ENCODE measurements at places on chromosomes 12 and 14.

DNA sequence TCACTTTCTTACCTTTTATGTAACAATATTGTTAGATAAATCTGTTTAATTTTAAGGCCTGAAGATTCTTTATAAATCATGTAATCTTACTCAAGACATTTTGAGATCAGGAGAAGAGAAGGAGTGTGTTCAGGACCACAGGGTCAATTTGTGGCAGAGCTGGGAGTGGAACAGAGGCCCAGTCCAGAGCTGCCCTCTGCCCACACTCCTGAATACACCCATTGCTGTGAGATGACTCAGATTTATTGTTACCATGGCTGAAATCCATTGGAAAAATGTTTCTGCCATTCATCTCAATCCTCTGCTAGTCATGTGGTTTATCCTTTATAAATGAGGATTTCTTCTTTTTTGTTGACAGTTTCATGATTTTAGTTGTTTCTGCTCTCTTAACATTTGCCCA is 100.5 kb upstream of the STXBP6 start:
- no peaks in the 10 kb centered on the region for H3K4me1 ChIP-seq
- DNase-seq, result no peak
- no peak overlapping the region for H3K4me3 ChIP-seq
- H3K27me3 ChIP-seq, result no peaks in the 10 kb centered on the region
- no peaks in the 10 kb centered on the region for H3K36me3 ChIP-seq

- no peak for DNase-seq
- no peak overlapping the region for H3K4me3 ChIP-seq
- H3K4me1 ChIP-seq, result peaks cover 12% of the 10 kb centered on the region
- no peaks in the 10 kb centered on the region for H3K27me3 ChIP-seq
Observed at GRCh38 chr14:93056840-93057585, 58.7 kb downstream of the ITPK1 start.

GRCh38 chr14:52871606-52872005 is 79.2 kb downstream of the FERMT2 start:
- DNase-seq, result no peak
- no peaks in the 10 kb centered on the region for H3K27me3 ChIP-seq
- H3K4me3 ChIP-seq, result no peak overlapping the region

DNA sequence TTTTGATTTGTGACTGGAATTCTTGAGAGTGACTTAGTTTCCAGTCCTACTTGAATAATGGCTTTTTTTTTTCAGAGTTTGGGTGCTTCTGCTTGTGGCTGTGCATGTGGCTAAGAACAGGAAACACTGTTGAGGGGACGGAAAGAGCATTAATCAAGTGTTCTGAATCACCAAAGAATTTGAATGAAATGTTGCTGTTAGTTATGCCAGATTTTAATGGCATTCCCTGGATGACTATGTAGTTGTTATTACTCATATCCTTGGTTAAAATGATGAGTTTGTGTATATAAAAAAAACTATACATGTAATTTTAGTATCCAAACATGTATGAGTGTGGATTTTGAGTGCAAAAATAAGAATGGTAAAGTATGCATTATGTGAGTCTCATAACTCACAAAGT is 347.9 kb downstream of the BCAT1 start:
- H3K36me3 ChIP-seq, result no peaks in the 10 kb centered on the region
- H3K27me3 ChIP-seq, result no peaks in the 10 kb centered on the region
- H3K27ac ChIP-seq, result no peak overlapping the region
- H3K4me3 ChIP-seq, result no peak overlapping the region

- H3K36me3 ChIP-seq, result no peaks in the 10 kb centered on the region
- no peak overlapping the region for H3K27ac ChIP-seq
- no peak for DNase-seq
- H3K27me3 ChIP-seq, result no peaks in the 10 kb centered on the region
- H3K4me1 ChIP-seq, result peaks cover 3% of the 10 kb centered on the region
- no peak overlapping the region for H3K4me3 ChIP-seq
Observed at GRCh38 chr12:104478396-104479122, 21.8 kb downstream of the CHST11 start.

GRCh38 chr14:76986231-76986565 is 42.3 kb downstream of the IRF2BPL start:
- H3K36me3 ChIP-seq, result no peaks in the 10 kb centered on the region
- H3K27me3 ChIP-seq, result no peaks in the 10 kb centered on the region
- no peak overlapping the region for H3K27ac ChIP-seq
- no peaks in the 10 kb centered on the region for H3K4me1 ChIP-seq
- H3K4me3 ChIP-seq, result no peak overlapping the region

All from gastrocnemius medialis (tissue), 4 donors.